Suppressor macrophage treated with lipopolysaccharide for 4 hours (primary cell): ENCODE measurements at places on chromosomes 2 and 18.

- no peak for DNase-seq
These were observed 22.2 kb upstream of the POMC start for GRCh38 chr2:25190536-25190935.

DNA sequence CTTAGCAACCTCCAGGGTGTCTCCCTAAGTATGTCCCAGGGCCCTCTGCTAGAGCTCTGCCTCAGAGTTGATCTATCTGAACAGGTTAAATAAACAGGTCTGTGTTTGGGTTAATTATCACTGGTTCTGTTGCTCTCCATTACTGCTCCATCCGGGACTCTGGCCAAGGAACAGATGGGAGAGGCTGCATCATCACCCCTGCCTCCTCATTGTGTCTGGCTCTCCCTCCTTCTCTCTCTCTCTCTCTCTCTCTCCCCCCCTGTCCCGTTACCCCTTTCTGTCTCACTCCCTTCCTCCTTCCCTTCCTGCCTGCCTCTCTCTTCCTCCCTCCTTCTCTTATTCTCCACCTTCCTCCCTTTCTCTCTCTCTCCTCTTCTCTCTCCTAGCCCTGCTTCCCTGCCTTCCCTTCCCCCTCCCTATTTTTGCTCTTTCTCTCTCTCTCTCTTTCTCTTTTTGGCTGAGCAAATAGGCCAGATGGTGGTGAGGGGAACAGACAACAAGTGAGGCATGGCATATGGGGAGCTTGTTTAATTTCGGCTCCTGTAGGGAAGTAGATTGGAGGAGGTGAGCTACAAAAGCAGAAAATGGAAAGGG is 62.1 kb downstream of the SETBP1 start:
- DNase-seq = no peak

DNA sequence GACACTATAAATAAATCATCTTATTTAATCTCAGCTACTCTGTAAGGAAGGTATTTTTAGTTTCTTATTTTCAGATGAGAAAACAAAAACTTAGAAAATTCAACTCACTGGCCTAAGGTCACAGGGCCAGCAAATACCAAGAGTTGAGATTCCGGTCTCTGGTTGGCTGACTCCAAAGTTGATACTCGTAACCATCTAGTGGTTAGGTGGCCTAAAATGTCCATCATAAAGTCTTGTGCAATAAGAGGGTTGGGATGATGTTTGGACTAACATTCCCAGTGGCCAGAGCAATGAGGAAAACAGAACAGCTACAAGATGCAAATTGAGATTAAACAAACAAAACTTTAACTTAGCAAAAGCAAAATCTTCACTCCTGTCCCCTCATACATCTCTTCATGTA is 360.3 kb downstream of the FIGN start:
- DNase-seq = no peak

DNA sequence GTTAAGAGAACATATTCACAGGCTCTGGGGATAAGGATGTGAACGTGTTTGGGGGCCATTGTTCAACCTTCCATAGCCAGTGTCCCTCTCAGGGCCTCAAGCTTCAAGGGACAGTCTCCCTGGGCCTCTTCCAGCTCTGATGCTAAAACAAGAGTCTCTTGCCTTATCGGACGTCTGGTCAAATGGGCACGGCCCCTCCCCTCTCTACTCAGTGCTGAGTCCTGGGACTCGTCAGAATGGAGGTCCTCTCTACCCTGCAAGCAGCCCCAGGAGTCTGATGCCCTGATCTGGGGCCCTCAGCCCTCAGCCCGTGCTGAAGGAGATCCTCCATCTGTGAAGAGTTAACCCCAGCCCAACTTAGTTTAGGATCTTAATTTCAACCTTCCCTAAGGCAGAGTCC is 198.2 kb downstream of the ZFP36L2 start:
- no peak for DNase-seq
